Endothelial cell (in vitro differentiated cells): ENCODE measurements at places on chromosomes 3 and 15. TPM values are rescaled to one million over a fixed set of nuclear protein-coding genes. Genes with fewer than 3 reads are reported as not detected.
A peak's percentile ranks its signal among the peaks of the same experiment; 100 is the strongest.

GRCh38 chr15:31202953-31203352, 101.4 kb upstream of the TRPM1 start:
- peaks cover 3% of the 10 kb centered on the region for H3K4me1 ChIP-seq
- no peak overlapping the region for H3K4me3 ChIP-seq
- H3K36me3 ChIP-seq: no peaks in the 10 kb centered on the region
- H3K27me3 ChIP-seq: peaks cover 5% of the 10 kb centered on the region
- DNase-seq: no peak

GRCh38 chr15:69595009-69595791, 142.6 kb downstream of the RPLP1 start:
- no peaks in the 10 kb centered on the region for H3K36me3 ChIP-seq
- no peak overlapping the region for H3K4me3 ChIP-seq
- no peak overlapping the region for H3K27ac ChIP-seq

DNA sequence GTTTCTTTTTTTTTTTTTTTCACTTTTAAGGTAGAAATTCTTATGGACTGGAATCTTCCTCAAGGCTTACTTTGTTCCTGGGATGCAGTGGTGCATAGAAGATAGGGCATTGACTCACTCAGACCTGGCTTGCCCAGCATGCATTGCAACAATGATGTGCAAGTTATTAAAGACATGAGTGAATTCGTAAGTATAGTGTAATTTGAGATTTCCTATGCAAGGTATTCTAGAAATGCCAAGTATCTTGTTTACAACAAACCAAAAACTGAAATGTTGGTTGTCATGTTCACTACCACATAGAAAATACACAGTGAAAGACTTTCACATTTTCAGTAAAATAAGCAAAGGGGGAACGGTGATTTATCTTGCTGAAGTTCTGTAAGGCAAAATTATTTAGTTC, 56.5 kb upstream of the FNDC3B start:
- H3K4me3 ChIP-seq: no peak overlapping the region
- H3K27me3 ChIP-seq: no peaks in the 10 kb centered on the region
- H3K4me1 ChIP-seq: no peaks in the 10 kb centered on the region

The IFRD2 gene
- 43.2 TPM for total RNA-seq

The RTP3 gene
- total RNA-seq: not detected

GRCh38 chr15:63044645-63045464, 2.3 kb downstream of the TPM1 start:
- peaks cover 5% of the 10 kb centered on the region for H3K36me3 ChIP-seq
- peak overlapping the region; percentile 89 for H3K4me3 ChIP-seq
- H3K27ac ChIP-seq: no peak overlapping the region
- DNase-seq: no peak
- peaks cover 33% of the 10 kb centered on the region for H3K27me3 ChIP-seq

The CCDC191 gene
- 4.0 TPM for total RNA-seq

The FAM3D gene
- not detected for total RNA-seq

GRCh38 chr15:63915209-63915872, 81.6 kb upstream of the HERC1 start:
- no peak for DNase-seq
- no peak overlapping the region for H3K27ac ChIP-seq
- H3K36me3 ChIP-seq: no peaks in the 10 kb centered on the region
- H3K27me3 ChIP-seq: peaks cover 2% of the 10 kb centered on the region
- peaks cover 33% of the 10 kb centered on the region for H3K4me1 ChIP-seq
- H3K4me3 ChIP-seq: no peak overlapping the region

The CCR1 gene
- total RNA-seq: not detected
